CD14-positive monocyte (primary cell): ENCODE measurements at places on chromosomes 1 and 21.
A peak's percentile ranks its signal among the peaks of the same experiment; 100 is the strongest.

- DNase-seq = no peak
These were observed 12.1 kb downstream of the IL24 start for GRCh38 chr1:206909161-206909882.

DNA sequence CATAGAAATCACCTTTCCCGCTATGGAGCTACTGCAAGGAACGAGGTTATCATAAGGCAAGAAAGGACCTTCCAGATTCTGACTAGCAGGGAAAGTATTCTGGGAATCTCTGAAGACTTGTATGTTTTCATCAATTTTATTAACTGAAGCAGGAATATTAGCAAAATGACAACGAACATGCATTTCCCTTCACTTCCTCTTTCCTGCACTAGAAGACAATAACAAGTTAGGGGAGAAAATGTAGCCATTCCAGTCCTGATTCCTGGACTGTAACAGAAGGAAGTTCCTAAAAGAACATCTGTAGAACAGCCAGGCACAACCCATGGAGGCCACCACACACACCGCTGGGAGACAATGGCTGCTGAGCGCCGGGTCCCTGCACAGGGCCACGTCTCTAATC is 106.8 kb downstream of the RAVER2 start:
- DNase-seq = peak; percentile 9

DNA sequence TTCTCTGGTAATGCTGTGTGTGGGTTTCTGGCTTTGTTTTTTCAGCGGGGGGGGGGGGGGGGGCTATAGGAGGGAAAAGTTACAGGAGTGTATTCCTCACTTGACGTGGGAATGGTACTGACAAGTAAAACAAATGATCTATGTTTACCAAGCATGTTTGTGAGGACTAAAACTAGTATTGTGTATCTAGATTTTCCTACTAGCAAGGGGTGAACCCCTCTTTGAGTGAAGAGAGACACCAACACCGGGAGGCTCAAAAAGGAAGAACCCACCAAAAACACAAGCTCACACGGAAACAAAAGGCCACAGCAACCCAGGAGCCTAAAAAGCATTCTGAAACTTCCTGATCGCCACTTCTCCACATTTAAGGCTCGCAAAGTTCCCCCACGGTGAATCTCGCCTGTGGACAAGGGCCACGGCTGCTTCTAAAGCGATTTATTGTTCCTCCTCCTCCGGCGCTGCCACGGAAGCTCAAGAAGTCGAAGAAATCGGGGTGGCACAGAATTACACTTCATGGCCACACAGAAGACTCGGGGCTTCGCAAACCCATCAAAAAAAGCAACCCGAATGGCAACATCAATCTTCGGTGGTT is 703 bp downstream of the PUM1 start:
- DNase-seq = peak; percentile 55

DNA sequence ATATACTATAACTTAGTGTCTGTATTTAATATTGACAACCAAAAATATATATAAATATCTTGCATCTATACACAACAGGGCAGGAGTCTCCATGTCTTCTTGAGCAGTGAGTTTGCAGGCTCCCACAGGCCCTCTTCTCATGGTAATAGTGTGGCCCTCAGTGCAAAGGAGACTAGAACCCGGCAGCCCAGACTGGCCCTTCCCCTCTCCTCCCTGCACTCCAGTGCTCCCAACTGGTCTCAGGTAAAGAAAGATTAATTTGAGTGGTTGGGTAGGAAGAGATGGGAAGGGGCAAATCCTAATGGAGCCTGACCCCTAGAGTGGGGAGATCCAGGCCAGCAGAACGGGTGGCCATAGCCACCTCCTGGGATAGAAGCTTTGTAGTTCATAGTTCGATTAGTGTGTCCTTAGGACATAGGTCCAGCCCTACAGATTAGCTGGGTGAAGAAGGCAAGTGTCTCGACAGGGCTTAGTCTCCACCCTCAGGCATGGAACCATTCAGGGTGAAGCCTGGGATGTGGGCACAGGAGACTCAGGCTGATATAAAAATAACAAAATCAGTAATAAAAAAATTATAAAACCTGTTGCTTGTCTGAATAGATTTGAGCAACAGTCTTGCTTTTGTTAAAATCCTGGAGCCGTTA is 32.3 kb downstream of the SLC2A1 start:
- DNase-seq = no peak

GRCh38 chr21:14520535-14520934 is 25.6 kb downstream of the SAMSN1 start:
- DNase-seq = peak; percentile 47
